ENCODE measurements at places on chromosomes 4 and X. TPM values are rescaled to one million over a fixed set of nuclear protein-coding genes. Genes with fewer than 3 reads are reported as not detected.

The AKAP14 gene
- total RNA-seq, result not detected

The CNGA2 gene
- total RNA-seq, result not detected

The PAGE5 gene
- not detected for total RNA-seq

The F8A3 gene
- 14.1 TPM for total RNA-seq

The FAM47A gene
- total RNA-seq, result not detected

The SLC10A6 gene
- total RNA-seq, result 0.26 TPM

The POU3F4 gene
- not detected for total RNA-seq

The DDIT4L gene
- total RNA-seq, result 0.14 TPM

The FMR1NB gene
- not detected for total RNA-seq

The TEX13D gene
- not detected for total RNA-seq

The HSD17B13 gene
- total RNA-seq, result 84.3 TPM

The SSX3 gene
- total RNA-seq, result not detected

- DNase-seq, result no peak
These were observed 611.2 kb downstream of the RPA4 start for GRCh38 chrX:97494756-97495372.

GRCh38 chrX:31271615-31272471 is 200.0 kb upstream of the FTHL17 start:
- no peak for DNase-seq

DNA sequence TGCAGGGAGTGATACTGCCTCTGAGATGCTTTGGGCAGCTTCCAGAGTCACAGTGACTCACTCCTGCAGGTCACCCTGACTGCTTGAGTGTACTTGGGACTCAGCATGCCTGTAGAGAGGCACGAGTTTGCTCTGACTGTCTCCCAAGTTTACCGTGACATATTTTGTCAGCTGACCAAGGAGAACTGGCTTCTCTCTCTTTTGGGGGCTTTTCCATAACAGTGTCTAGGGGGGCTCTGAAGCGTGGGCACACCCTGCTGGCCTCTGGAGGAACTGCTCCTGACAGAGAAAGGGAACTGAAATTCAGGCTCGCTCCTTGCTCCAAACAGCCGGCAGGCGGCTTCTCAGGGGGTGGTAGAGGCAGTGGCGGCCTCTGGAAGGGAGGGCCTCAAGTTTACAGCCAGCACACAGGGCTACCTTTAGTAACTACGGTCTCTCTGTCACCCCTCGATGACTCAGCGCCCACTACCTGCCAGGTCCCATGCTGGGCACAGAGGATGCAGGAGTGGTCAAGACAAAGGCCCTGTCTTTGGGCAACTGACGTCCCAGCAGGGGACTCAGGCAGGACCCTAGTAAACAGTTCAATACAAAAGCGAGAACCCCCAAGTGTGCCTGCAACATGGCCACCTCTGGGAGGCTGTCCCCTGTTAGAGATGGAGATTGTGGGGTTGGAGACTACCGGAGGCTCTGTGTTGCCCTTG is 17.8 kb downstream of the ZNF185 start:
- no peak for DNase-seq

- no peak for DNase-seq
These were observed 60.9 kb downstream of the SEC24D start for GRCh38 chr4:118774989-118775388.

- DNase-seq, result no peak
These were observed 221.4 kb downstream of the TACR3 start for GRCh38 chr4:103498161-103499070.

- no peak for DNase-seq
These were observed 19.8 kb upstream of the ZXDA start for GRCh38 chrX:57930051-57930450.

DNA sequence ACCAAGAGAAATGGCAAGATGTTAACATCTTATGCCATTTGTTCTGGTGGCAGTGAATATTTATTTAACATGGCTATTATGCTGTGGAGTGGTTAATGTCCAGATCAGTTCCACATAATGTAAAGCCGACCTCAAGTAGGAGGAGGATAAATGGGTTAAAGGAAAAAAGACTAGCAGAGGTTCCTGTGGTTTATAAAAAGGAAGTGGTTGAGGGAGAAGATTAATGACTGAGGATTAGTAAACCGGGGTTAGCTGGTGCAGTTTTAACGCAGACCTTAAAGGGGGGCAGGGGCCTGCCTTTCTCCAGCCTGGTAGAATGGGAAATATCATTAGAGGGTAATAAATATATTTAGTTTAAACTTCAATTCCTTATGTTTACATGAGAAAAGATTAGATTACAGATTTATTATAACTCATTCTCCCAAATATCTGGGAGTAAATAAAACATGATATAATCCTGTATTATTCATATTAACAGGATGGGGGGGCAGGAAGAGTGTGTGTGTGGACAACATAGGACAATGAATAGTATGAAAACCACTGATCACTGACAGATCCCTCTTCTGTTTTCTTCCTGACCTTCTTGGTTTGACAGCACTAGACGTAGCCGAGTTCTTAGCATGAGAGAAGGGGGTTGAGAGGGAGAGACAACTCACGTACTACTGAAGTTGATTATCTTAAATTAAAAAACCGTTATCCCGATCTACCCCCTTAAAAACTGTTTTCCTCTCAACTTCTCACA is 124.1 kb upstream of the LIMCH1 start:
- DNase-seq, result no peak

- no peak for DNase-seq
These were observed 62.8 kb upstream of the GRIA3 start for GRCh38 chrX:123121241-123121640.

DNA sequence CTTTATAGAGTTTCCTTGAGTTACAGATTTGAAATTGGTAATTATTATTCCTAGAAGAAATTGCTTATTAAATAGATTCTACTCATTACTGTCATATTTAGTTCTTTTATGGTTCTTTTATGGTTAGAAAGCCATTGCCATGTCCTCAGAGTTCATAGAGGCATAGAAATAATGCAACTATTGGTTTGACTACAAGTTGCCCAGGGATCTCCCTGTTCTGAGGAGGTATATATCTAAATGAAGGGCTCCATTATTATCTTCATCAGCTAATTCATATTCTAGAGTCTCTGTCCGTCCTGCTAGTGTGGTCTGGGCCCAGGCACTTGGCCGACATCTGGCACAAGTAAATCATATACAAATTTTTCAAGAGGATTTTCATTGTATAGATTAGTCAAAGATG is 535.7 kb downstream of the PPP4R3C start:
- no peak for DNase-seq

DNA sequence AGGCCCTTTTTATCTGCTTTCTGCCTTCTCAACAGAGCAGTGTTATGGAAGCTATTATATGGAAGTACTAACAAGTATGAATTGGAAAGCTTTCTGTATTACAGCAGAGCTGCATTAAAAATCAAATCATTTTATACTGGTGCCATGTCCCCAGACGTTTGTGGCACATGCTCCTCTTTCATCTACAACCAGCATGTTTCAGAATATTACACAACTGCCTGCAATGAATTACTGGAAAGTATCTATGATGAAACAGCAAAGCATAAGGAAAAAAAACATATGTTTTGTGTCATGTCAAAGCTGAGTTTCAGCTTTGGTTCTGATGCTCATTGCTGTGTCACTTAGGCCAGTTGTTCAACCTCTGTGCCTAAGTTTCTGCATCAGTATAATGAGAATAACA is 576.8 kb downstream of the GBA3 start:
- no peak for DNase-seq

DNA sequence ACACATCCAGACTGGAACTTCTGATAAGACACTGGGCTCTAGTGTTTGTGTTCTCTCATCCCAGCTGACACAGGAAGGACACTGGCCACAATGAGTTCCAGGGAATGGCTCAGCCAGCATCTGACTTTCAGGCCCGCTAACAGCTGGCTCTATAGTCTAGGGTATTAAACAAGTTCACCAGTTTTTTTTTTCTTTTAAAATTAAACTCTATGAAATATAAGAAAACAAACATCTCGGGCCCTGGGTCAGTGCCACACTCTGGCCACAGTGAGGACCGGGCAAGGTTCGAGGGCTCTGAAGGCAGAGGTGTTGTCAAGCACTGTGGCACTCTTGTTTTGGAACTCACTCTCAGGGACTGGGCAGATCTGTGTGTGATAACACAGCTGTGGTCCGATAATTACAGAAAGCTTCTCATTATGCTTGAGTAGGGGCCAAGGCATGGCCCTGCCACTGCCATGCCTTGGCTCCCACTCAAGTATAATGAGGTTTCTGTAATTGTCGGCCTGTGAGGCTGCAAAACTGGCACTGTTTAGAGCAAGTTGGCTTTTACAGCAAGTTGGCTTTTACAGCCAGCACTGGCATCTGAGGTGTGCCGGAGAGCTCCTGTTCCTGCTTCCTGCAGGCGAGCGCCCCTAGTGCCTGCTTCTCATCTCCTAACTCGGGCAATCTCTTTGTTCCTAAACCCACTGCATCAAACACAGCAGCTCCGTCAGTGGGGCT is 62.8 kb downstream of the PPP1R2C start:
- DNase-seq, result peak; percentile 62

DNA sequence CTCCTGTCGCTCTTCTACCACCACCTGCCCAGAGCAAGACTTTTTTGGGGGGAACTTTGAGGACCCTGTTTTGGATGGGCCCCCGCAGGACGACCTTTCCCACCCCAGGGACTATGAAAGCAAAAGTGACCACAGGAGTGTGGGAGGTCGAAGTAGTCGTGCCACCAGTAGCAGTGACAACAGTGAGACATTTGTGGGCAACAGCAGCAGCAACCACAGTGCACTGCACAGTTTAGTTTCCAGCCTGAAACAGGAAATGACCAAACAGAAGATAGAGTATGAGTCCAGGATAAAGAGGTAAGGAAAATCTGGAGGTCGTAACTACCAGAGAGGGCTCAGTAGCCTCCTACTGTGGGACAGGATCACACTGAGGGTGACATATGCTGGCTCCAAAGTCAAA is 364.5 kb downstream of the MAPK10 start:
- no peak for DNase-seq

DNA sequence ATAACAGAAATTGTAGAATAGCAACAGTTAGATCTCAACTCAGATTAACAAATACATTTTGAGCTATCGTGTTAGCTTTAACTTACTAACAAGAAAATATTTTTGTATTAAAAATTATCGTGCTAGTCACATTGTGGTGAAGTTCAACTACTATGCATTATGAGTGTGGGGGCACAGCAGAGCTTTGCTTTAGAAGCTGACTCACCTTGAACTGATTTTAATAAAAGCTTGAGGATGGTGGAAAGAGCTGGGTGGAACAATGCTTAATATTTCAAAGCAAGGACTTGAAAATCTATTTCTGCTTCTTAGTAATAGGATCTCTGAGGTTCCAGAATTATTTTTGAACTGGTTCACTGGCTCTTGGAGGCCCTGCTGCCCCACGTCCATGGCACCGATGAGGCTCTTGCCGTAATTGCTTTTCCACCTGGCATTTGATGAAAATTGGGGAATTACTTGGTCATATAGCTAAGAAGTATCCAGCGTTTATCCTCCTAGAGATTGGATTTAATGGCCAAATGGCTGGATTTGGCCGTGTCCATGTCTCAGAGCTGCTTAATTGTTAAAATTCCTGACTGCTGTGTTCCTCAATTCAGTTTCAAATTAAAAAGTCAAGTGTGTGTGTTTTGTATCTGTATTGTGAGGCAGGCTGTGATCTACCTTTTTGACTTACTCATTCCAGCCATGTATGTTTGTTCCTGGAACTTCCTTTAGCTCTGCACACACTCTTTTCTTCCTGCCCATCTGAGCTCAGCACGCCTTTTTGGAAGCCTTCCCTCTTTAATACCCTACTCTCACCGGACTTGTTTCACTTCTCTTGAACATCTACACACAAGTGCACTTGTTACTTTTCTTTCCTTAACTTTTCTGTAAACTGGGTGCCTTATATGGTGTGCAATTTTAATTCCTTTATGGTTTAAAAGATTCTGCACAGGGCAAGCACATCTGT is 66.6 kb upstream of the LIMCH1 start:
- DNase-seq, result no peak

DNA sequence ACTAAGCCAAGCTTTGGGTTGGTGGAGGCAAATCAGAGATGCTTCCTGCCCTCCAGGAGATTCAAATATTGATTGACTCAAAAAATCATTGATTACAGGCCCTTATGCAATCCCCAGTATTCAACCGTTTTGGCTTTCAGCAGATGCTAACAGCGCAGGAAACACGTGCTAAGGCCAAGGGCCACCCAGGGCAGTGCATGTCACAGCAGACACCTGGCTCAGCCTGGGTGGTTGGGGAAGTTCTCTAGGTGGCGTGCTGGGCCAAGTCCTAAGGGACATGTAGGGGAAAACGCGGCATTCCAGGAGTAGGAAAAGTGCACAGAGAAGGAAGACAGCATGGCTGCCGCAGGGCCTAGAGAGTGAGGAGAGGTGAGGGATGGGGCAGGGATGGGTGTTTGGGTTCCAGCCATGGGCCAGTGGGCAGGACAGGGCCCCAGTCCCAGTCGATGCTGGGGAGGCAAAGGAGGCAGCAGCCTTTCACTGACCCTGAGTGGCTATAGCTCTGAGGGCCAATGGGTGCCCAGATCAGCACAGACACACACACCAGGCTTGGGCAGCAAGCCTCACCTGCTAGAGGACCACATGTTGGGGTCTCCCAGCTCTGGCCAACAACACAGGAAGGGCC is 239.1 kb downstream of the EVC2 start:
- peak; percentile 62 for DNase-seq

DNA sequence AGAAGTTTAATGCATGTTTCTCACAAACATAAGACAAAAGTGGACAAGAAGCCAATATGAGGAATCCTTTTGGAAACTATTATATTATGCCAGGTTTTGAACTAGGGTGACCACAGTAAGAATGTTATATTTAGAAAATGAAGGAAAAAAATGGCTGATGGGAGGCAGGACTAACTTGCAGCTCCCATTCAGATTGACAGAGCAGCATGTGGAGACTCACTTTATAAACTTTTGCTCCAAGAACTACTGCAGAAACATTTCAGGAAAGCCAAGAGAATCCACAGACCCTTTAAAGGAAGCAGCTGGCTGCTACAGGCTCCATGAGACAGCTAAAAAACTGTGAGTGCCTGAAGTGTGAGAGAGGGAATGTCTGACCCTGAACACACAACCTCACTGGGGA is 738.6 kb upstream of the GRIA3 start:
- no peak for DNase-seq

DNA sequence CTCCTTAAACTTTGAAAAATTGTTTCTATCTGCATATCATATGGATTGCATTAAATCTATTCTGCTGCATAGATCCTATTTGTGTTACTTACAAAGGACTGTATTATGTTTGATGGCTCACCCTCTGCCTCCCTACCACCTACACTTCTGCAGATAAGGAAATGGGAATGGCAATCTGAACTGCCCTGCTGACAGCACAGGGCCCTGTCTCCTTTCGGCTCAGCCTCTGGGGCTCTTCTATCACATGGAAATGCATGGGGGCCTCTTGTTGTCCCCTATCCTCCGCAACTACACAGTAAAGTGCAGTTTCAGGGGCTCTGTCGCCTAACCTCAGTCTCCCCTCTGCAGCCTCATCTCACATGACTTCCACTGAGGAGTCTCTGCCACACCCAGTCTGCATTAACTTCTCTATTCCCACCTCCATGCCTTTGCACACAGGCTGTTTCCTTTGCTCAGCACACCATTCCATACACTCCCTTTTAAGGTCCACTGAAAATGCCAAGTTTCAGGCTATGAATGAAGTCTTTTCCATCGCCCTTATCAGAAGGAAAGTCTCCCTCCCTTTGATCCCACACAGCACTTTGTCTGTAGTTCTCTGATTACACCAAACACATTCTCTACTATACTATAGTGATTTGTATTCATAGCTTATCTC is 12.5 kb downstream of the RELL1 start:
- DNase-seq, result no peak
